ENCODE measurements at places on chromosomes 16 and 17.

- peak; percentile 63 for DNase-seq
These were observed 1.4 kb downstream of the PLD2 start for GRCh38 chr17:4808378-4808767.

- DNase-seq: no peak
These were observed 102.1 kb downstream of the PITPNC1 start for GRCh38 chr17:67479148-67479547.

- DNase-seq: no peak
These were observed 86.4 kb downstream of the CBLN1 start for GRCh38 chr16:49195237-49195548.

DNA sequence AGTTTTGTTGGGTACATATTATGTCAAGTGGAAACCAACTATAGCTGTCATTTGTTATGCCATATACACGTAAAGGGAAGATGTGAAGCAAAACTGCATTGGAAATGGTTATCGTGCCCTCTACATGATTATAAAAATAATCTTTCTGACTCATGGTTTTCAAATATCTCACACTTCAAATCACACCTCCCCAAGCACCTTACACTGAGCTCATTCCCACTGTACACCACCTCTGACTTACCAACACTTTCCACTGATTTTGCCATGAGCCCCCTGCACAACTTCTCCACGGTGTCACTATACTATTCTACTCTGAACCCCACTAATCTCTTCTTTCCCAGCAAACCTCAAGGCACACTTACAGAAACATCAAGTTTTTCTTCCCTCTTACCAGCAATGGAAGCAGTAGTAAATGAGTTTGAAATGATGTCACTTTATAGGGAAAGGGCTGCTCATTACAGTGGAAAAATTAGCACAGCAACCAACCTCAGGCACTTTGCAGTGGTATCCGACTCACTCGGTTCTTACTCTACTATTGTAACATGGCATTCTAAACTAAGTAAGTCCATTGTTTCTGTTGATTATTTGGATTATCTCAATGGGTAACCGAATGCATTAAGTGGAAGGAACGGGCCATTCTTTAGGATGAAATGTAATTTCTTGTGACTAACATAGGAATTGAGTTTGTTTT, 18.7 kb downstream of the ZNF821 start:
- DNase-seq: no peak

- DNase-seq: no peak
These were observed 12.8 kb downstream of the SPNS3 start for GRCh38 chr17:4446326-4447071.

GRCh38 chr17:81586096-81586495, 33.9 kb upstream of the FAAP100 start:
- DNase-seq: no peak

DNA sequence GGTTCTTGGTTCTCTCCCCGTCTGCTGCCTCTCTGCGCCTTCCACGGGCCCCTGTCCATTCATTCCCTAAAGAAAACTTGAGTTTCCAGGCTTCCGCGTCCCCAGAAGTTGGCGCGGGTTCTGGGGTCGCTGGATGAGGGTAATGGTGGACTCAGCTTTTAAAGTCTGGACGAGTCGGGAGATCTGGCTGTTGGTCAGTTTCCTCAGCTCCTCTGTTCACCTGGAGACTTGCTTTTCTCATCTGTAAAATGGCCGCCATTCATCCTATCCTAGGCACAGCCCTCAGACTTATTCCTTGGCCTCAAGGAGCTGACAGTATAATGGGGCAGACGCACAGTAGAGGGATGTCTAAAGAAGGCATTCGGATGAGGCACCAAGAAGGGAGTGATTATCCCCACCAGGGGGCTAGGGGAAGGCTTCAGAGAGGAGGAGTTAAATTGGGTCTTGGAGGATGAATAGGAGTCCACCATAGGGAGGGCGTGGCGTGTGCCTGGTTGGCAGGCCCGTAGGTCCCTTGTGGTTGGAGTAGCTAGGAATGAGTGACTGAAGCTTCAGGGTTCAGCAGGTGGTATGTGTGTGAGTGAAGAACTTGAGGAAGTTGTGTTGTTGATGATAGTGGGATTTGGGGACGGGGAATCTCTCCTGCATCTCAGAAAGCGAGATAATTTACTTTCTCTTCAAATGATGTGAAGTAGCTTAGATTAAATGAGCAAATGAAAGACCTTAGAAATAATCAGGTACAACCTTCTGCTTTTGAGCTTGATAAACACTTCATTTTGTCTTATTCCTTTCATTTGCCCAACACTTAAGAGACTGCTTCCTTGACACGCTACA, 652 bp downstream of the VPS35L start:
- DNase-seq: peak; percentile 31

- peak; percentile 49 for DNase-seq
These were observed 28.7 kb downstream of the MPG start for GRCh38 chr16:106623-107324.

- DNase-seq: no peak
These were observed 68.5 kb downstream of the CDC27 start for GRCh38 chr17:47120521-47121095.

DNA sequence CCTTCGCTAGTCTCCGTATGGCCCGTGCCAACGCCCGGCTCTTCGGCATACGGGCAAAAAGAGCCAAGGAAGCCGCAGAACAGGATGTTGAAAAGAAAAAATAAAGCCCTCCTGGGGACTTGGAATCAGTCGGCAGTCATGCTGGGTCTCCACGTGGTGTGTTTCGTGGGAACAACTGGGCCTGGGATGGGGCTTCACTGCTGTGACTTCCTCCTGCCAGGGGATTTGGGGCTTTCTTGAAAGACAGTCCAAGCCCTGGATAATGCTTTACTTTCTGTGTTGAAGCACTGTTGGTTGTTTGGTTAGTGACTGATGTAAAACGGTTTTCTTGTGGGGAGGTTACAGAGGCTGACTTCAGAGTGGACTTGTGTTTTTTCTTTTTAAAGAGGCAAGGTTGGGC, 2.5 kb downstream of the RPL13 start:
- DNase-seq: no peak

DNA sequence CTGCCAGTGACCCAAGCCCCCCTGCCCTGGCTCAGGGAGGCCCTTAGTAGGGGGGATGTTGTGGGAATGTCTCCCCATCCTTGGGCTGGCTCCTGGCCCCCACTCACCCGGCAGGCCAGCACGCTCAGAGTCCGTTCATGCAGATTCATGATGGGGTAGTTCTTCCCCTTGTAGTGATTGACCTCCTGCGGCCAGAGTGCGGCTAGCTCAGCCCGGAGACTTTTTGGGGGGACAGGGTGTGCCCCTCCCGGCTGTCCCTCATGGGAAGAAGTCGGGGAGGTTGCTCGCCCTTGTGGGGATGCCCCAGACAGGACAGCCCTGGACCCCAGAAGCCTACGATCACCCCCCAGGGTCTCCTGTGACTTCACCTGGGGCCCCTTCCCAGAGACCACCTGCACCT, 4.0 kb downstream of the NPB start:
- DNase-seq: no peak

DNA sequence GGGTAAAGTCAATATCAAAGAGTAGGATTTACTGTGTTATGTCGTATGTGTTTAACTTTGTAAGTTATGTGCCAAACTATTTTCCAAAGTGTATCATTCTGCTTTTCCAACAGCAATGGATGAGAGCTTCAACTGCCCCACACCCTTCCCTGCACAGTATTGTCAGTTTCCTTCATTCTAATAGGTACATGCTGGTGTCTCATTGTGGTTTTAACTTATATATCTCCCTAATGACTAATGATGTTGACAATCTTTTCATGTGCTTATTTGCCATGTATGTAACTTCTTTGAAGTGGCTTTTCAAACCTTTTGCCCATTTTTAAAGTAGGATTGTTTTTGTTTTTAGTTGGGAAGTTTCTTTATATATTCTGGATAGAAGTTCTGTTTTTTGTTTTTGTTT, 3.8 kb downstream of the DDX19B start:
- DNase-seq: no peak

DNA sequence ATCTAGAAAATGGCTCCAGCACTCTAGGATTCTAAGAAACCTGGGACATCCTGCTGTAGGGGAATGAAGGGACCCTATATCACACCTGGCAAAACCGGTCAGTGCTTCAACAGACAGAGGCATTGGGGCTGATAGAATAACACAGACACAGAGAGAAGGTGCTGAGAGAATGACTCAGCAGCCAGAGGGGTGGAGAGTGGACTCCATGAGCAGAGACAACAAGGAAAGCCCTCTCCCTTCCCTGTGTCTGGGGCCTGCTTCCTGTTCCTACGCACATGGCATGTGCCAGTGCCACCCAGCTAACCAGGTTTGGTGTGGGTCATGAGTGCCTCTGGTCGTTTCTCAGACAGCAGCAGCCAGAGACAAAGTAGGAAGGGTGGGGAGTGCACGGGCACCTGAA, 140.3 kb downstream of the CCT6B start:
- no peak for DNase-seq

DNA sequence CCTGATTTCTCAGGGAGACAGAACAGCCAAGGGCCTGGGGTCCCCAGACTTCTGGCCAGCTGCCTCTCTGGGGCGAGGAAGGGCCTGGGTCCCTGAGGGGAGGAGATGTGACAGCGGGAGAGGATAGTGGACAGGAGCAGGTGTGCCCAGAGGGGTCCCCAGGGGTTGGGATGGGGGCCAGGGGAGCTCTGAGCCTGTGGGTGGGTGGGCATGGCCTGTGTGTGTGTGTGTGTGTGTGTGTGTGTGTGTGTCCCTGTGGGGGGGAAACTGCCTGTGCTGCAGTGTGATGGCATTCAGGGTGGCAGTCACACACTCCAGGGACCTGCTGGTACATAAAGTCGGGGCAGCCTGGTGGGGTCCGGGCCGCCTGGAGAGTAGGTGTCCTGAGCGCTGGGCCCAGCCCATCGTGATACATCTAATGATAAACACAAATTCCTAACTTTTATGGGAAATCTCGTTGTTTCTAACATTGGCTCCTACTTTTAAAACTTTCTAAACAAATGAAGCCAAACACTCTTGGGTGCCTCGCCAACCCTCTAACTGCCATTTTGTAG, 1.4 kb downstream of the ITGB4 start:
- no peak for DNase-seq

DNA sequence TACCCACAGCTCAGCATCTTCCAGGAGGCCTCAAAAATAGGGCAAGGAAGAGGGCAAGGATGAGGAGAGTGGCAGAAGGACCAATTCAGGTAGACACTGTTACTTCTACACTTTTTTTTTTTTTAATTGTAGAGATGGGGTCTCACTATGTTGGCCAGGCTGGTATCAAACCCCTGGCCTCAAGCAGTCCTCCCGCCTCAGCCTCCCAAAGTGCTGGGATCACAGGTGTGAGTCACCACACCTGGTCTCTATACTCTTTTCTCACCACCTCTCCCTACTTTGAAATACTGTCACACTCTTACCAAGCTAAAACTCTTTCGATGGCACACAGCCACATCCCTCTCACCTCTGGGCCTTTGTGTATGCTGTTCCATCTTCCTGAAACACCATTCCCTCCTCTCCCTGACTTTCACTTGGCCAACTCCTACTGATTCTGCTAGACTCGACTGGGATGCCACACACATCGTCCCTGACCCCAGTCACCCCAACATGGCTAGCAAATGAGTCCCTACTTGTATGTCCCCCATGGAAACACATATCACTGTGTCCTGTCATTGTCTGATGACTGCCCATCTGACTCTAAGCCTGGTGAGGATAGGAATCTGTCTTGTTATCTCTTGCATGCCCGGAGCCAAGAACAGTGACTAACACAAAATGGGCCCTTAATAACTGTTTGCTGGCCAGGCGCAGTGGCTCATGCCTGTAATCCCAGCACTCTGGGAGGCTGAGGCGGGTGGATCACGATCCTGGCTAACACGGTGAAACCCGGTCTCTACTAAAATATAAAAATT, 7.2 kb upstream of the SLC43A2 start:
- DNase-seq: no peak

- no peak for DNase-seq
These were observed 10.6 kb upstream of the PKMYT1 start for GRCh38 chr16:2990891-2991290.

GRCh38 chr16:11788914-11789313, 8.1 kb downstream of the ZC3H7A start:
- DNase-seq: no peak

GRCh38 chr17:20307326-20307910, 159.9 kb downstream of the LGALS9B start:
- DNase-seq: no peak

Data from ovary (tissue), 10 donors.